ENCODE measurements at places on chromosomes 5 and 9. TPM values are rescaled to one million over a fixed set of nuclear protein-coding genes. Genes with fewer than 3 reads are reported as not detected.

The EIF4EBP3 gene
- 1.3 TPM for total RNA-seq

The SLC45A2 gene
- total RNA-seq: not detected

The ADAMTS12 gene
- 8.6 TPM for total RNA-seq

The AKNA gene
- total RNA-seq: 4.5 TPM

The FBP2 gene
- not detected for total RNA-seq

The ALDH1A1 gene
- total RNA-seq: 4,899 TPM
